ENCODE measurements at places on chromosomes 3 and 15. TPM values are rescaled to one million over a fixed set of nuclear protein-coding genes. Genes with fewer than 3 reads are reported as not detected.

NOX5 gene
- 0.16 TPM for total RNA-seq

MLF1 gene
- 26.8 TPM for total RNA-seq

ACKR4 gene
- total RNA-seq, result not detected

PLSCR2 gene
- total RNA-seq, result not detected

NEDD4 gene
- 55.8 TPM for total RNA-seq
